ENCODE measurements at places on chromosomes 1 and 21. TPM values are rescaled to one million over a fixed set of nuclear protein-coding genes. Genes with fewer than 3 reads are reported as not detected.

GRCh38 chr1:38677756-38678155 lies 181.8 kb downstream of the RRAGC start:
- DNase-seq, result no peak

DCST1 gene
- not detected for total RNA-seq

PLA2G4A gene
- 6.7 TPM for total RNA-seq

DNA sequence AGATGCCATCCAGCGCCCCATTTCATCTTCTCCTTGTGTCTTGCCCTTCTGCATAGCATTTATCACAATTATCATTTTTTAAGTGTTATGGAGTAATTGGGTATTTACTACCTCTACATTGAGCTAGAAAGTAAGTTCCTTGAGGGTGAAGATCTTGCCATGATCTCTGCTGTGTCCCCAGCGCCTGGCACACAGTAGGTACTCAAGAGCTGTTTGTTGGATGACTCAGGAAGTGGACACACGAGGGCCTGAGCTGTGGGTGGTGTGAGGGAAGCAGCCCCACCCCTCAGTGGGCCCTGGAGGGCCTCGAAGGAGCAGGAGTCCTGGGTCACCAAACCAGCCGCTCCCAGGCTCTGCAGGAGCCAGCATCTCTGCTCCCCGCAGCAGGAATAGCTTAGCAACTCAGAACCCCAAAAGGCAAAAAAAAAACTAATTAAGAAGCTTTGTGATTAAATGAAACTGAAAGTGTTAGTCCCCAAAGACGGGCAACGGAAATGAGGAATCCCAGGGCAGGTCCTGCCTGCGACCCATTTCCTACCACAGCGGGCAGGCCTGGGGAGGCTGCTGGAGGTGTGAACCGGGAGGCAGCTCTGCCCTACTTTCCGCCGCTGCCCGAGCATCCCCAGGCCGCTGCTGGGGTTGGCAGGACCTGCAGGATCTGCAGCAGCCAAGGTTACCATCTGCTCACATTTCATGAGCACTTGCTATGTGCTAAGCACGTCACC lies 87.7 kb downstream of the LACTBL1 start:
- no peak for DNase-seq

PRAMEF4 gene
- total RNA-seq, result not detected

CDC20 gene
- 0.34 TPM for total RNA-seq

- no peak for DNase-seq
Measured at GRCh38 chr1:43337588-43337987, at the start of gene MPL. TSS of gene MPL (plus strand) at chr1:43337818. CDS start at chr1:43337849, 31 bp downstream.

DNA sequence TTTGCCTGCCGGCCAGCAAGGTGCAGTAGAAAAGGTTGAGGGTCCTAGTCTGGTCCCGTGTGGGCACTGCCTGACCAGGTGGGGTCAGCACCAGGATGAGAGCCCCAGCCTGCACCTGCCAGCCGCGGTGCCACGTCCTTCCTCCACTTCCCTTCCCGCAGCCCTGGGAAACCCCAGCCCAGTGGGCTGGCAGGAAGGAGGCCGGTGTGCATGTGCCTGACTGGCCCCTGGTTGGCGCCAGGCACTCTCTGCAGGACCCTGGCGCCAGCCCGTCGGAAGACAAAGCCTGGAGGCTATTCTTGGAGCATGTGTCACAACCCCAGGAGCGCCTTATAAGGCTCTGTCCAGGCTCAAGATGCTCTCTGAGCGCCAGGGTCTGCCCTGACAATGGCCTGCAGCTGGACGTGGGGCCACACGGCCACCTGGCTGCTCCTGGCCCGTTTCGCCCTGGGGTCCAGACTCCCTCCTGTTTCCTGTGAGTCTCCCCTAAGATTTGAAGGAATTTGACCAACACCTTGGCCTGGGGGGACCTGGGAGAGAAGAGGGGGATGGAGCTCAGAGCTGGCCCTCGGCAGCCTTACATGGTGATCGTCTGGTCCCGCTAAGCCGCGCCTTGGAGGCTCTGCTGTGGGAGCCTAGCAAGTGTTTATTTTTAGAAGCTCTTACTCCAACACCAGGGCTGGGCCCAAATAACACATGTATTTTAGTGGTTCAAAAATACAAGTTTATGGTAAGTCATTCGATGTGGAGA lies 31.9 kb upstream of the POFUT2 start:
- DNase-seq, result peak; percentile 74

DNA sequence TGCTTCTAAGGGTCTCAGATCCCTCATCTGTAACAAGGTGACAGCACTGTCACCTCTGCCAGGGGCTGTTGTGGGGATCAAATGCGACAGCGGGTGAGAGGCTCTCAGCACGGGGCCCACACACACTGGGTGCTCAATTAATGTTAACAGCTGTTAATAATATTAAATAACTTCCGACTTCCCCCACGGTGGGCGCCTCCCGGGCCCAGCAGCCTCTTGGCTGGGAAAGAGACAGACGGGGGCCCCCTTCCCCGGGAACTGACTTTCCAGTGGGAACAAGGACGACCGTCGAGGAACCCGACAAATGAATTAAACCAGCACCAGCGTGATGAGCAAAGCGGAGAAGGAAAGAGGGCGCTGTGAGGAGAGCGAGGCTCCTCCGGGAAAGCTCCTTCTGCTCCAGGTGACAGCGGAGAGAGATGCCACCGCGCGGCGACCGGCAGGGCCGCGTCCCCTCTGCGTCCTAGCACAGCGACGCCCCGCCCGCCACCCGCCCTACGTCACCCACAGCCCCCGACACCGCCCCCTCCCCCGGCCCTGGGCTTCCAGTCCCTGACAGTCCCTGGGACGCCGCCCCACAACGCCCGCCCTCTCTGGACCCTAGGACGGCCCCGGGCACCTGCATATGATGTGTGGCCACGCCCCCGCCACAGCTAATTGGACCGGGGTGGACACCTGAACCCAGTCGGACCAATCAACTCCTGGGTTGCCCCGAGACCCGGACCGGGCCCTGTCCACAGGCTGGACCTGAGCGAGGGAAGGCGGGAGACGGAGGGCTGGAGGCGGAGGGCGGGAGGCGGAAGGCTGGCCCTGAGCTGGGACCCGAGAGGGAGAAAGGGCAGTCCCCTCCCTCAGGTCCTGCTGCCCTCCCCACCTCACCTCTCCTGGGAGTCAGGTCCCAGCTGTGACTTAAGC lies 38.2 kb downstream of the MATN1 start:
- DNase-seq, result peak; percentile 66

DNA sequence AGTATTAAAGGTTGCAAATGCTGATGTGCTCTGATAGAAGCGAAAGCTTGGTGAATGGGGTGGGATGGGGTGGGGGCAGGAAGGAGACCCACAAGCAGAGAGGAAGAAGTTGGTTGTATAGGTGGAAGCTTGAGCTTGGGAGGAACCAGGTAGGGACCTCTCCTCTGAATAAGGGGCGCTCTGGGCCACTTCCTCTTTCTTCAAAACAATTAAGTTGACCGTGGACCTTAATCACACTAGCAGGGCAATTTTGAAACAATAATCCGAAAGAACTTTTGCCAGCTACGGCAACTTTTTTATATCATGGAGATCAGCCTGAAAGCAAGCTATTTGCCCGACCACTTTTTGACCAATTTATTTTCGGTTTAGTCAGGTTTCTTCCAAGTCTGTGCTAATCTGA lies 1.9 kb upstream of the DYRK1A start:
- no peak for DNase-seq

FCMR gene
- 3.2 TPM for total RNA-seq

DNA sequence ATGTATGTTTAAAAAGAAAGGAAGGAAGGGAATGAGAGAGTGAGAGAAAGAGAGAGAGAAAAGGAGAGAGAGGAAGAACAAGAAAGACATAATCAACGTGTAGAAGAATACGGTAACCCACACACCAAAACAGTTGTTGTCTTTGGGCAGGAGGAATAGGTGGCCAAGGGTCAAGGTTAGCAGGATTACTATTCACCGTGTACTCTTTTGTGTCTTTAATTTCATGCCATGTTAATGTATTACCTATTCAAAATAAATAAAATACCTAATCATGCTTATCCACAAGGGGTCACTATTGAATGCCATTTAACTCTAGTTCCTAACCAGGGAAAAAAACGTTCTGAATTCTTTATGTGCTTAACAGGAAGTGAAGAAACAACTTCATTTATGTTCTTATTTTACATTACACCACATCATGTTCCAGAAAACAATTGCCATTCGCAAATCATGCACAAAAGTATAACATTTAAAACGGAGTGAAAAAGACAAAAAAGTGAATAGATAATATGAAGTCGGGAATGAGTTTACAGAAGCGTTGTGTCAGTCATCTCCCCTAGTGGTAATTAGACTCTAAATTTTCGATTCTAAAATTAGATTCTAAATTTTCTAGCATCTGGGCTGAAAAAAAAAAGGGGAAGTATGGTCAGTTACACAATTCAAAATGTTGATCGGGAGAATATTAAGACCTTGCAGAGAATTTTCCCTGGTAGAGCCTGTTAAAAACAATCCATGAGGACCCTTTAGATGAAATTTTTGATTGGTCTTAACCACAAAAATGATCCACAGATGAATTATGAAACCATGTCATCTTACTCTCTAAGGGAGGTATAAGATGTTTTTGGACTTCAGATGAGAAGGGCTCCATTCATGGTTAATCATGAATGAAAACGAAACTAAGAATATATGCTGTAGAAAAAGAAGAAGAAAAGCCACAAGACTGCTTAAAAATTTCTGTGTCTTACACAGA lies 700 bp upstream of the KMO start:
- no peak for DNase-seq

TMEM54 gene
- 11.4 TPM for total RNA-seq

FCRL3 gene
- total RNA-seq, result 0.10 TPM

DNA sequence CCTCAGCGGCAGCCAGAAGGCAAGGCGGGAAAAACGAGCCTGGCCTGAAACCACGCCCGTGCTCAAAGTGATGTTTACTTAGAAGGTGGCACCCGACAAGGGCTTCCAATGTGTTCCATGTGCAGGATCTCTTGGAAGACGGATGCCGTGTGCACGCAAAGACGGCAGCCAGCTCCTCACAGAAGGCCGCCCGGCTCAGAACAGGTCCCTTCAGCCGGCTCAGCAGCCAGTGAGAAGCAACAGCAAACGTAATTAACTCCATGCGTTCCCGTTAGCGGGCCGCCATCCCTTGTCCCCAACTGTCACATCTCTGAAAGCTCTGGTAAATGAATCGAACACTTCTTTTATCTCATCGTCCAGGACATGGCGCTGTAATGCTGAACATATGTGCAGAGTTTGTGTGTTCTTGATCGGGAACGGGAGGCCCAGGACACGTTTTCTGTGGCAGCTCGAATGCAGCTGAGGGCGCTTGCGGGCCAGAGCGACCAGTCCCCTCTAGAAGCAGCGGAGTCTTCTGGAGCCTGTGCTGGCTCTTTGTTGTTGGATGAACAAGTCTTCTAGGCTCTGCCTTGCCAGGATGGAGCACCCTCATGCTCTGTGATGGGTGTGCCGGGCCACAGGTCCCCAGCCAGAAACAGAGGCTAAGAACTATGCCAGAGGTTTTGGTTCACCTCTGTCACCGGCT lies 94.6 kb upstream of the ARHGEF16 start:
- no peak for DNase-seq

DNA sequence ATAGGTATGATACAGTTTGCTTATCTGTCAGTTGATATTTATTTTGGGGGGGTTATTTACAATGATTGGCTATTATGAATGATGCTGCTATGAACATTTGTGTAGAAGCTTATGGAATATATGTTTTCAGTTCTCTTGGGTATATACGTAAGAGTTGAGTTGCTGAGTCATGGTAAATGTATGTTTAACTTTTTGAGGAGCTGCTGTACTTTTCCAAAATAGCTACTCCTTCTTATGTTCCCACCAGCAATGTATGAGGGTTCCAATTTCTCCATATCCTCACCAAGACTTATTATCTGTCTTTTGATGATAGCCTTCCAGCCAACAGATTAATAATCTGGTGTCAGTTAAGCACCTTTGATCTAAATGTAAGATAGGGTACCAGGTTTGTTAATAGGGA lies 11.9 kb downstream of the SOAT1 start:
- DNase-seq, result no peak

DNA sequence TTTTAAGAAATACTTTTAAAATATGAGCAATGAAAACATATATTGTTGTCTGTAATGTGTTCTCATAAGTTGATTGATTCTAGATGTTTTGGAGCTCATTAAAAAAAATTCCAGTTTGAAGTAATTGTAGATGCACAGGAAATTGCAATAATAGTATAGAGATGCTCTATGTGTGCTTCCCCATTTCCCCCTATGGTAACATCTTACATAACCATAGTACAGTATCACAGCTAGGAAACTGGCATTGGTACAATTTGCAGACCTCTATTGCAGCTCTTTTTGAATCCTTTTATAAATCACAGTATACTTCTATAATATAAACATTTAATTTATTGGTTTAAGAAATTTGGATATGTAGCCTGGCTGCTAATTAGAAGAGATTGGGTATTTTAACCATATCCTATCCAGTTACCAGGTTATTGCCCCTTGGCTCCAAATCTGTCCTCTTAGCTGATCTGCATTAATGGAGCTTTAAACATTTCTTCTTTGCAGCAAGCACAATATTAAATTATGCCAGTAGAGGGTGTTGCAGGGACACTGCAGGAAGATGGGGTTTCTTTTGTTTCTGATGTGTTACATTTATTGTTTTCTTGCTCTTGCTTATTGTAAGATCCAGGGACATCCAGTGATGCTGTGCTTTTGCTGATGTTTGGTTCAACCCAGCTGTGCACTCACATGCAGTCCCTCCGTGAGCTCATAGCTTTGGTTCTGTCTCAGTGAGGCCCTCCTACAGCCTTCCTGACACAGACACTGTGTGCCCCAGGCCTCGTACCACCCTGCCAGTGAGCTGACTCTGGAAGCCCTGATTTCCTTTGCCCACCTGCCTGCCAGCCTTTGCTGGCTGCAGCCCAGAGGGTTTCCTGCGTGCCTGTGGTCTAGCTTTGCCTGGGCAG lies 103.3 kb downstream of the RABGAP1L start:
- DNase-seq, result no peak

- no peak for DNase-seq
Measured at GRCh38 chr1:208085655-208086515, 158.3 kb downstream of the PLXNA2 start.

DNA sequence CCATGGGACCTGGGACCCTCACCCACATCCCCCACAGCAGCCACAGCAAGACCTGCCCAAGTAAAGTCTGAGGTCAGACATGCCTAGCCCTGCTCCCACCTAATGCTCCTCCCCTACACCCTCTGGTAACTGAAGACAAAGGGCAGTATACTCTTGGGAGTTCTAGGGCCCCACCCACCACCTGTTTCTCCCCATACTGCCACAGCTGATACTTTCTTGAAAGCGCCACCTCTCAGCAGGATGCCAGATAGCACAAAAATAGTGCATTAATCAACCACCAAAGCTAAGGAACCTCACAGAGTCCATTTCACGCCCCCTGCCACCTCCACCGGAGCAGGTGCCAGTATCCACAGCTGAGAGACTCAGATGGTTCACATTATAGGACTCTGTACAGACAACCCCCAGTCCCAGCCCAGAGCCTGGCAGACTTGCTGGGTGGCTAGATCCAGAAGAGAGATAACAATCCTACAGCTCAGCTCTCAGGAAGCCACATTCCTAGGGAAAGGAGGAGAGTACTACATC lies 238.1 kb downstream of the LRRC40 start:
- no peak for DNase-seq

GRCh38 chr1:3863231-3863935 lies 6.1 kb downstream of the DFFB start:
- DNase-seq, result no peak

- no peak for DNase-seq
Measured at GRCh38 chr1:45200906-45201500, 5.4 kb downstream of the ZSWIM5 start.

ORC1 gene
- 0.52 TPM for total RNA-seq
